Stimulated activated CD4-positive, alpha-beta T cell treated with anti-CD3 and anti-CD28 coated beads, Interleukin-12 subunit alpha, Interleukin-12 subunit beta, amount 100 ng/mL, for 24 hours (primary cell): ENCODE measurements at places on chromosomes 5 and 9.

DNA sequence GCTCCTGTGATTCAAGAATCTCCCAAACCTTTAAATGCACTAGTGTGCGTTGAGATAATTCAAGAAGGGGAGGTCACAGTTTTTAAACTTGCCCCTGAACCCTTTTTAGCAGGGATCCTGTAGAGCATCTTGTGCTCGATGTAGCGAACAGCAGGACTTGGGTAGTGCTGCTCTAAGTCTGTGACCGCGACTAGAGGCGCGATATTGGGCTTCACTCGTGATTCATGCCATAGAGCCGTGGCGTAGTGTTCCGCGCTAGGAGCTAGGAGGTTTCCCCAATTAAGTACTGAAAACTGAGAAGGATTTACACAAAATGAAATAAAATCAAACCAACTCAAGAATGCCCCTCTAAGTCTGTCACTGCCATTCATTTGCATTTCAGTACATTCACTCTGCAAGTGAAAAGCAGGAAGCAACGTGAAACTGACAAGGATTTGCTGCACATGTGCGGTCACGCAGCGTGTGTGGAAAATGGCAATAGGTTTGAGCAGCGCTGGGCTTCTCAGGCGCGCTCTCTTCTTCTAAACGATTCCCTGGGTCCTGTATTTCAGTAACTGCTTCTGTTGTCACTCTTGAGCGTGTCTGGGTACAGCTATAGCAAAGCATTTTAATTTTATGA is 1135.9 kb upstream of the WWC1 start:
- DNase-seq = no peak

DNA sequence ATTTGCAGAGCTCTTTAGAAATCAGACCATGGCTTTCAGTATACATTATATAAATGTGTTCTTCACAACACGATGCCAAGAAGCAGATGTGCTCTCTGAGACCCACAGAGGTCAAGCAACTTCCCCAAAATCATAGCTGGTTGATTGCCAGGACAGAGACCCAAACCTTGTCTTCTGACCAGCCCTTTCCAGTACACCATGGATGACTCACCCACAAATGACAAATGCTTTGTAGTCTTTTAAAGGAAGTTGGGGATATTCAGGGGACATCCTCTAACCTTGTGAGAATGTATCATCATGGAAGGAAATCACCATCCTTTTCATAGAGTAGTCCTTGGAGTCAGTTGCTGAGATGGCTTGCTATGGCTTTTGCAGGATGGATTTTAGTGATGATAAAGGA is 30.1 kb downstream of the ZNF462 start:
- DNase-seq = no peak

DNA sequence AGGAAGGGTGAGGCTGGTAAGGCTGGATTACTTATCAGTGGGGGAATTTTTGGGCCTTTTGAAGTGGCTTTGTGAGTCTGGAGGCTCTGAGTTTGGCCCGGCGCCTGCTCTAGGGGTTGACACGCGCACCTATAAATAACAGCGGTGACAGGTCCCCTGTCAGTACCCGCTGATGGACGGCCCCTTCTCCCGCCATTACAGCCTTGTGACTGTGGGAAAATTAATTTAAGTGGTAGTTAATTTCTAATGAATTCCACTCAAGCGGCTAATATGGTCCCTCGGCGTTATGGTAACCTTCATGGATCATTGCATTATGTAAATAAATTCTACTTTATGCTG is 16.5 kb downstream of the MRPL36 start:
- DNase-seq = no peak

DNA sequence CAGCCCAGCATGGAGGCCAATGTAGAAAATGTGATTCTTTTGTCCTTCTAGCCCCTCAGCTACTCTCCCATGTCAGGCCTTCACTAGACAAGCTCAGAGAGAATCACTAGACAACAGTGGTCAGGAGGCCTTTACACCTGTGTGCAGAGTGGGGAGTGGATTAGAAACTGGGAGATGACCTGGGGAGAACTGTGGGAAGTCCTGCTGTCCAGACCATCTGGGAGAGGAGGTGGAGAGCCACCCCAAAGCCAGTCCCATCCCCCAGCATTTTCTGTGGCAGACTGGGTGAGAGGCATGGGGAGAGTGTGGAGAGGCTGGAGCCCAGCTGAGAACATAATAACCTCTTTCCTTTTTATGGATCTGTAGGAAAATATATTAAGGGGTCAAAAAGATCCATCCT is 452.0 kb upstream of the DMAC1 start:
- no peak for DNase-seq

DNA sequence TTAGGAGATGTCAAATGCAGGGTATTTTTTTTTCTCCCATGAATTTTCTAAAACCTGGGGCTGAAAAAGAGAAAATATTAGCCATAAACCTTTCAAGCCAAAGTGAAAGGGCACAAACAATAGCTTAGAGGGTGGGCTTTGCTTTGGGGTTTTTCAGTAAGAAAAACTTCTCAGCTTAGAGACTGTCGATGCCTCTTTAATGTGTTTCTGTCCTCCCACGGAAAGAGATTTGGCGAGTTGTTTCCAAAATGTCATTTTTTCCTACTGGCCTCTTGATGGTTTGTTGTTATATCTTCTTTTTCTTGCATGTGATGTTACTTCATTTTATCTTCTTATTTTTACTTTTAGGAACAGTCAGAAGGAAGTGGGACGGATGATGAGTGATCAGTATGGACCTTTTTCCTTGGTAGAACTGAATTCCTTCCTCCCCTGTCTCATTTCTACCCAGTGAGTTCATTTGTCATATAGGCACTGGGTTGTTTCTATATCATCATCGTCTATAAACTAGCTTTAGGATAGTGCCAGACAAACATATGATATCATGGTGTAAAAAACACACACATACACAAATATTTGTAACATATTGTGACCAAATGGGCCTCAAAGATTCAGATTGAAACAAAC is 177.3 kb downstream of the SMARCA2 start:
- DNase-seq = no peak

- DNase-seq = no peak
Observed at GRCh38 chr9:13952906-13953305, 361.0 kb downstream of the NFIB start.

DNA sequence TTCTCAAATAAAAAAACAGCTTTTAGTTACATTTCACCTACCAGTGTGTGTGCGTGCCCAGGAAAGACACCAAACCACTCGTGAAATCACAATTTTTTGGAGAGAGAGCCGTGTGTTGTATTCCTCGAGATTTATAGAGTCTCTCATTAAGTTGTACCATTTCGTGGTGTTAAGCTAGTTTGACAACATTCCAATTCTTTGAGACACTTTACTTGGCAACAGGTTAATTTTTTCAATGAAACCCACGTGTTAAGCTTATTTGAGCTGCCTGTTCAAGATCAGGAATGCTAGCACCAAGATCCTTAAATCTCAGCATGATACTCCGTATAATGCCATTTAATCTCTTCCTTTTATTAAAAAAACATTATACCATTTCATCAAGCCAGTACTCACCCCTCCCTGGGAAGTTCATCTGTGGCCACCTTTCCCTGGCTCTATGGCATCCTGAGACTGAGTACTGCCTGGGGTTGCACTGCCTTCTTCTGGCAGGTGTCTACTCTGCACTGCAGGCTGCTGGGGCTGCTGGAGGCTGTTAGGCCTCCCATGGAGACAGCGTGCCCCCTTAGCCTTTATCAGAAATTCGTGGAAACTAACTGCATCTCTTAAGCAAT is 143.7 kb downstream of the ARHGAP26 start:
- no peak for DNase-seq

DNA sequence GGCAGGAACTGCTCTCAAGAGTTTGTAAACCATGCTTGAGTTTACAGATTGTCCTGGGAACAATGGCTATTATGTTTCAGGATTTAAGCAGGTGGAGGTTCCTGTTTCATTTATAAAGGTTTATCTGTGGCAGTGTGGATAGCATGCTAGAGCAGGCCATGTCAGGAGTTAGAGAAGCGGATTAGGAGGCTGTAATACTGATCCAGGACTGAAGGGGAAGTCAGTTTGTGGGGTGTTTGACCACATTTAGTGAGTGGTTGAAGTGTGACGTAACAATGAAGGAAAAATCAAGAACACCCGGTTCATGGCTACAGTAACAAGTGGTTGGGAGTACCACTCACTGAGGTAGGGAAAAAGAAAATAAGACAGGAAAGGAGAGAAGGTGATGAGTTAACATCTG is 299.0 kb downstream of the TLR4 start:
- DNase-seq = no peak

- no peak for DNase-seq
Observed at GRCh38 chr5:159616952-159617351, 286.7 kb upstream of the IL12B start.

- no peak for DNase-seq
Observed at GRCh38 chr9:89781838-89782540, 177.2 kb downstream of the GADD45G start.

- DNase-seq = peak; percentile 71
Observed at GRCh38 chr9:126719618-126720031, 85.2 kb upstream of the ZBTB43 start.

GRCh38 chr5:77743181-77743580 is 33.0 kb downstream of the TBCA start:
- DNase-seq = no peak

DNA sequence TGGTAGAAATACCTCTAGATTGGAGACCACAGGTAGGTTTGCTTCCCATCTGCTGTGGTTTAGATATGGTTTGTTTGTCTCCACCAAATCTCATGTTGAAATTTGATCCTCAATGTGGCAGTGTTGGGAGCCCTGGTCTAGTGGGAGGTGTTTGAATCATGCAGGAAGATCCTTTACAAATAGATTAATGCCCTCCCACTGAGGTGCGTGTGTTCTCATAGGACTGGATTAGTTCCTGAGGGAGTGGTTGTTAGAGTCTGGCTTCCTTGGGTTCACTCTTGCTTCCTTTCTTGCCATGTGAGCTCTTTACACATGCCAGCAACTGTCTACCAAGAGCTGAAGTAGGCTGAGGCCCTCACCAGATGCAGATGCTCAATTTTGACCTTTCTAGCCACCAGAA is 391.1 kb upstream of the GRIA1 start:
- DNase-seq = no peak

DNA sequence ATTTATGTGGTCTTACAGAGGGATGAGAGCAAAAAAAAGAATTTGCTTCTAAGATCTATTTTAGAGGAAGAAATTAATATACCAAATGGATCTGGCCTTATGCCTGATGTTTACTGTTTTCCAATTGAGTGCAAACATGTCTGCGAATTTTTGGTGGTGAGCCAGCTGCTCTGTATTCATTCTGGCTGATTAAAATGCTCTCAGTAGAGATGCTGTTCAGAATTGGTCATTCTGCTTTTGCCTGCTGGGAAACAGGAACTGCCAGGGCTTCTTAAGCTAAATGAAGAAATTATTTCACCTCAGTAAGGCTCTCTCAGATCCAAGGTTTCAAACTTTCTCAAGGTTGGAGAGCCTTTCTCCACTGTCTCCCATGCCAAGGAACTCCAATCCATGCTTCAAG is 132.0 kb upstream of the SV2C start:
- DNase-seq = no peak

DNA sequence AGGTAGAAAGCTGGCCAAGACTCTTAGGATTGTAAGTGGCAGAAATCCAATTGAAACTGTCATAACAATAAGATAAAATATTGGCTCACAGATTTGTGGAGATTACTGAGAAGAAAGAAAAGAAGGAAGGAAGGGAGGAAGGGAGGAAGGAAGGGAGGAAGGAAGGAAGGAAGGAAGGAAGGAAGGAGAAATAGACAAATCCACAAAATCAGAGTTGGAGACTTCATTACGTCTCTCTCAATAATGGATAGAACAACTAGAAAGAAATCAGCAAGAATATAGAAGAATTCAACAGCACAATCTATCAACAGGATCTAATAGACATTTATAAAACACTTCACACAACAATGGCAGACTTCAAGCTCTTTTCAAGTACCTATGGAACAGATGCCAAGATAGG is 17.9 kb upstream of the PAM start:
- no peak for DNase-seq

- no peak for DNase-seq
Observed at GRCh38 chr9:86731511-86732063, 215.7 kb downstream of the GAS1 start.

DNA sequence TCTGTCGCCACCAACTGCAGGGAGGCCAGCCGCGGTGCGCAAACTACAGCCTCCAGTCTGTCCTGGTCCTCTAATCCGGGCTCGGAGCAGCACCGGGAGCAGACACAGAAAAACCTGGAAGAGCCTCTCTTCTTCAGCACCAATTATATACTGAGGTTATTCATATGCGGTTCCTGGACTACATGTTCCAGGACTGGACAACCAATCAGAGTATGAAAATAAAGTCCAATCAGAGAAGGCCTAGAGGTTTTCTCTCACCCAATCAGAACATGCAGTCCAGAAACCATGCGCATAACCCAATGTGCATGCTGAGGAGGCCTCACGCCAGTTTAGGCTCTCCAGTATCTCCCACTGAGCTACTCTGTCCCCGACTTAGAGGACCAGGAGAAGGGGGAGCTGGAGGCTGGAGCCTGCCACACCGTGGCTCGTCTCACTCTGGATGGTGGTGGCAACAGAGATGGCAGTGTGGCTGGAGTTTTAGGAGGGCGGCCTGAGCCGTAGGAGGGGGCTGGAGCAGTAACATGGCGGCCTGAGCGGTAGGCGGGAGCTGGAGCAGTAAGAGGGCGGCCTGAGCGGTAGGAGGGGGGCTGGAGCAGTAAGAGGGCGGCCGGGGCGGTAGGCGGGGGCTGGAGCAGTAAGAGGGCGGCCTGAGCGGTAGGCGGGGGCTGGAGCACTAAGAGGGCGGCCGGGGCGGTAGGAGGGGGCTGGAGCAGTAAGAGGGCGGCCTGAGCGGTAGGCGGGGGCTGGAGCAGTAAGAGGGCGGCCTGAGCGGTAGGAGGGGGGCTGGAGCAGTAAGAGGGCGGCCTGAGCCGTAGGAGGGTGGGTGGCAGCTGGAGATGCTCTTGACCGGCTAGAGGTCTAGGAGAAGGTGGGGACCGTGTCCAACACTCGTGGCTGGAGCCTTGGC is 20.4 kb upstream of the TRIM52 start:
- DNase-seq = no peak

- no peak for DNase-seq
Observed at GRCh38 chr9:122791872-122792669, 3.3 kb downstream of the OR5C1 start.

GRCh38 chr5:91110686-91111085 is 272.4 kb downstream of the ARRDC3 start:
- DNase-seq = no peak
